HFFc6 (cell line): ENCODE measurements at places on chromosomes 1 and 21.
A peak's percentile ranks its signal among the peaks of the same experiment; 100 is the strongest.

- no peak for DNase-seq
Measured at GRCh38 chr1:225435957-225436392, 8.1 kb upstream of the LBR start.

GRCh38 chr1:219587801-219588561 lies 24.9 kb downstream of the ZC3H11B start:
- DNase-seq, result no peak

GRCh38 chr1:46464915-46465314 lies 24.7 kb upstream of the DMBX1 start:
- no peak for DNase-seq

DNA sequence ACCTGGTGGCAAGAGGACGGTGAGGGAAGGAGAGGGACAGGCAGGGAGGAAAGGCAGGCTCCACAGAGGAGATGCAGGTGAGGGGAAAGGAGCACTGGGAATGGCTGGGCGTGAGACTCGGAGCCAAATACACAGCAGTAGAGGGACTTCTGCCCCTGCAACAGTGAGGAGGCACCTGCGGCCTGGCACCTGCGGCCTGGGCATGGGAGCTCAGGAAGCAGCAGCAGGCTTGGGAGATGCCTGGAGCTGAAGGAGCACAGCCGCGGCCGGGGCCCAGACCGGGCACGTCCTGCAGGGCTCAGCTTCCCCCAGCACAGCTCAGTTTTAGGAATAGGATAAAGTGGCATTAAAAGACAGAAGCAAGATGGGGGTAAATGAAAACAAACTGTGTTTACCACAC lies 20.9 kb upstream of the TSPEAR start:
- no peak for DNase-seq

GRCh38 chr21:45937721-45938452 lies 43.7 kb upstream of the COL6A1 start:
- DNase-seq, result no peak

GRCh38 chr1:75720820-75721219 lies 3.7 kb upstream of the ACADM start:
- no peak for DNase-seq

GRCh38 chr1:246447501-246447900 lies 59.6 kb downstream of the SMYD3 start:
- DNase-seq, result no peak

DNA sequence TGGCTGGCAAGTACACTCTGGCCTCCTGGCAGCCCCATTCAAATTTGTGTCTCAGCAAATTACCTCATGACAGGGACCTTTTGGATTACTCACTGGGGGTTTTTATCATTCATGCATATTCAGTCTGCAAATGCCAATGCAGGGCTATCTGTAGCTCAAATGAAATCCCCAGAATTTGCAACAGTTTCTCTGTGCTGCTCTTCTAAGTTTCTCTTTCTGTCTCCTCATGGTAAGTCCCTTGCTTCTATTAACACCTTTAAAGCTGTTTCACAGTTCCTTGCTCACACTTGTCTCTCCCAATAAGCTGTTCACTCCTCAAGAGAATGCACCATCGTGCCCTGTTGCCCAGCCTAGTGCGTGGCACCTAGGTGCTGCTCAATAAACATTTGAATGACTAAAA lies 3.3 kb upstream of the FAM78B start:
- DNase-seq, result no peak

GRCh38 chr1:9842073-9842711 lies 18.4 kb upstream of the CLSTN1 start:
- DNase-seq, result no peak

DNA sequence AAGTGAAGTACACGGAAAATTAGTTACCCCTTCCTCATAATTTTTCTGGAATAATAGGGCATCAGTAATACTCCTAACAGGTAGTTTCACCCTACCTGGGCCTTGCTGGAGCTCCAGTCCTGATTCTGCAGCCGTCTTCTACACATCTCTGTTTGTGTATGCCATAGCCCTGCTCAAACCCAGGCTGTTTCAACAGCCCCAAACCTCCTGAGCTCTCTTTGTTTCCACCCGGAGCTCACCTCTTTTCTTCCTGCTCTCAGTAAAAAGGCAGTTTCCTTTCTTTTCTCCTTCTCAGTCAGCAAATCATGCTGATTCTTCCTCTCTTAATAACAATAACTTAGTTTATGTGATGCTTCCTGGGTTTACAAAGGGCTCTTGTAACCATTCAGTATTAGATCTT lies 355.1 kb upstream of the RUNX1 start:
- DNase-seq, result no peak

DNA sequence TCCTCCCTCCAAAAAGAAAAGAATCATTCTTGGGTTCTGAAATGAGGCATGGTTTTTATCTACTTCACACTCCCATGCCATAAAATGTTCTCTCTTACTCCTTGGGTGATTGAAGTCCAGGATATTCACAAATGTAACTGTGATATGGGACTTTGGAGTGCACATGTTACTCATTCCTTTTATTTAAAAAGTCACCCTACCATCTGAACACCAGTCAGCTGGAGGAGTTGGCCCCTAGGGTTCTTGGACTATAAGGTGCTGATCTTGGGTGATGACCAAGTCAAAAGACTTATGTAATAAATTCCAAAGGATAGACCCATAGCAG lies 128.4 kb downstream of the CLIC6 start:
- no peak for DNase-seq

DNA sequence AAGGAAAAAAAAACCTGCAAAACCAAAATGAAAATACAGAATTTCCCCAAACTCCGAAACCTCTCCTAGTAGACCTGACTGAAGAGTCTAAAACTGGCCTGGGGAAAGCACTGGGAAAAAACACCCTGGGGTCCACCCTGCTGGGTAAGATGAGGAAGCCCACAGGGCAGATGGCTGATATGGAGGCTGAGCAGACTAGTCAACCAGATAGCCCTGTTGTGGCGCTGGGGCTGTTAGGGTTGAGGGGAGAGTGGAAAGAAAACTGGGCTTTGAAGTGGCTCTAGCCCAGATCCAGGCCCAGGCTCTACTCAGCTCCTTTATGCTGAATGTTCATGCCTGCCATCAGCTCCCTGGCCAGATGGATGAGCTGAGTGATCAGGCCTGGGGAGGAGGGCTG lies 6.8 kb upstream of the SLAMF1 start:
- no peak for DNase-seq

GRCh38 chr1:64769482-64769881 lies 24.6 kb downstream of the RAVER2 start:
- no peak for DNase-seq

DNA sequence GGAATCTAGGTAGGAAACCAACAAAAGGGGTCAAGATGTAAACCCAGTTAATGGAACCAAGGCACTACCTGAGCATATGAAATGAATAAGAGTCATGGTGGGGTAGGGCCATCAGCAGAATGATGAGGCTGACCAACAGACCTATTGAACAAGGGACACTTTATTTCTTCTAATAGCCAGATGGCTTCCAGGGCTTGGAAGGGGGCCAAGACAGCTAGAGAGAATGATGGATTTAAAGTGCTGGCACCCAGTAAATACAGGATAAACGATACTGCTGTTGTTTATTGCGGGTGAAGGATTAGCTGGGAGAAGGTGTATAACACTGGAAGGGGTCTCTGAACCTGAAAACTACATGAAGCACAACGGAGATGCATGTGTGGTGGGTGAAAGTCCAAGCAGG lies 15.6 kb downstream of the DDAH1 start:
- no peak for DNase-seq

- no peak for DNase-seq
Measured at GRCh38 chr1:217135987-217136894, 413.0 kb upstream of the ESRRG start.

GRCh38 chr21:45470087-45470515 lies 65.1 kb downstream of the COL18A1 start:
- peak; percentile 59 for DNase-seq

DNA sequence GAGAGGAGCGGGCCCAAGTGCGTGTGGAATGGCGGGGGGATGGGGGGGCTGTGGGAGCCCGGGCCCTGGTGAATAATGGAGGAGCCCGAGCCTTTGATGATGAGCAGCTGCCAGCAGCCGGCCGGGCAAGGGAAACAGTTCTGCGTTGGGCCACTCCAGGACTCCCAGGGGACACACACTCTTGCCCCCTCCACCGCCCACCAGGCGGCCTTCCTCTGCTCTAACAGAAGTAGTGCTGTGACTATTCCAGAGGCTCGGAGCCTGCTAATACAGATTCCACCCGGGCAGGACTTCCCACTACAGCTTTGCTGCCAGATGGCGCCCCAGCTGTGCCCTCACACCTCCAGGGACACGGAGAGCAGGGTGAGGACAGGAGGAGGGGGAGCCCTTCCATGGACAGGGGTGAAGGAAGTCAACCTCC lies 48.2 kb upstream of the LRP8 start:
- no peak for DNase-seq

DNA sequence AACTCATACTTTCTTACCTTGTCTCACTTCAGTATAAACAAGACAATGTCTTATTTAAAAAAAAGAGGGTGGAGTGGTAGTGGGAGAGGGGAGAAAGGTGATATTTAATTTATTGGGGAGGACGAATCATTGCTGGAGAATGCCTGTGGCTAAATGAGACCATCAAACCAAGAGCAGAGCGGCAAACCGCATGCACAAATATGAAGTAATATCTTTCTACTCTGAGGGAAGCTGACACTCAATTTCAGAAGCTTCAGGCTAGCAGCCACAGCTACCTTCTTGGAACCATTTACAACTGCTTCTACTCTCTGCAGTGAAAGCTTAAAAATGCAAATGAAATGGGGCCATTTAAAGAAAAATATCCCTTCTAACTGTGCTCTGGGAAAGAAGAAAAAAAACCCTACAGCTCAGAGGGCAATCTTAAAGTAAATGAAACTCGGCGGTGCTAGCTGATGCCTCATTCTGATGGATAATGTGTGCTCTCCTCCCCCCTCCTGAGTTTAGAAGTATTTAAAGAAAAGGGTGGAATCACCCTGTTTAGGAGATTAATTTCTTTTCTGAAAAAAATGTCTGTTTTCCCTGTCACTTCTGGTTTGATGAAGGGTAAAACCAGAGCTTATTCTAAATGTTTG lies 178.2 kb upstream of the CAMK1G start:
- peak; percentile 51 for DNase-seq

- DNase-seq, result no peak
Measured at GRCh38 chr1:225260319-225260718, 167.5 kb downstream of the LBR start.

DNA sequence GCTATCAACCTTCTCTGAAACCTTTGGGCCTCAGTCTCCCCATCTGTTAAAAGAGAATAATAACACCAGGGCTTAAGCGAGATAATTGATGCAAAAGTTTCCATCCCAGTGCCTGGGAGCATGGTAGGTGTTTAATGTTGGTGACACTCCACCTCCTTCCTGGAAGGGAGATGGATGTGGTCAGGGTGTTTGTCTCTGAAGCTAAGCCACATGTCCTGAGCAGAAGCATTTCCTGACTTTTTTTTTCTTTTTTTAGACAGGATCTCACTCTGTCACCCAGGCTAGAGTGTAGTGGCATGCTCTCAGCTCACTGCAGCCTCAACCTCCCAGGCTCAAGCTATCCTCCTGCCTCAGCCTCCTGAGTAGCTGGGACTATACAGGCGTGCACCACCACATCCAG lies 72.6 kb upstream of the HMGB4 start:
- DNase-seq, result no peak

- DNase-seq, result no peak
Measured at GRCh38 chr1:44539991-44540730, 134.1 kb downstream of the TMEM53 start.

DNA sequence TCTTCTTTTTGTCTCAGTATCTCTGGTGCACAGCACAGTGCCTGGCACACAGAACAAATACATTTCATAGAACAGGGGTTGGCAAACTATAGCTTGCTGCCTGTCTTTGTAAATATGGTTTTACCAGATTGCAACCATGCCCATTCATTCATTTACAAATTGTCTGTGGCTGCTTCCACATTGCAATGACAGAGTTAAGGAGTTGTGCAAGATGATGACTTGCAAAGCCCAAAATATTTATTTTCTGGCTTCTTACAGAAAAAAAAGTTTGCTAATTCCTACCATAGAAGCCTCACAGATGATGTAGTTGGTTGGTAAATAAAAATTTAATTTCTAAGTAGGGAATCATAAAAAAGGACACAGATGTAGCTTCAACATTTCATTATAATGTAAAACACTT lies 11.2 kb upstream of the HMGB4 start:
- no peak for DNase-seq

- DNase-seq, result no peak
Measured at GRCh38 chr1:216805233-216805632, 82.0 kb upstream of the ESRRG start.

DNA sequence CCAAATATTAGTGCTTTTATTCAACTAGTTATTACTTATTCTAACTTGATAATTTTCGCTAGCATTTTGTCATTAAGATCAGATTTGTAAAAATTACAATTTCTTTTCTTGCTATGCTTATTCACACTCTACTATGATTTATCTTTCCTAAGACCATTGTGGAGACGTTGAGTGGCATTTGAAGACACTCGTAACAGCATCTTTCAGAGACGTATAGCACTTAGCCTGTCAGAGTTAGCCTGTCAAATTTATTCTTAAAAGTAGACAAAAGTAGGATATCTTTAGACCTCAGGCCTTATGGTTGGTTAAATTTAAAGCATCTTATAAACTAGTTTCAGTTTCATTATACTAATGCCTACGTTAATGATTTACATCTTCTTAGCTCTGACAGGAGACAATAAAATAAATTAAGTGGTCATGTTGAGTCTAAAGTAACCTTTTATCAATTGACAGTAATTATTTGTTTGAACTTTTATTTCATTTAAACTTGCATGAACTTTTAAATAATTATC lies 1410.1 kb downstream of the MRPL39 start:
- no peak for DNase-seq
